ENCODE measurements at places on chromosomes 16 and 17. TPM values are rescaled to one million over a fixed set of nuclear protein-coding genes. Genes with fewer than 3 reads are reported as not detected.

Gene DRC7
- total RNA-seq, result under 0.01 TPM

Gene PRM1
- not detected for total RNA-seq

Gene SLC12A3
- 1.6 TPM for total RNA-seq

Gene SLC38A10
- total RNA-seq, result 71.1 TPM

Gene STX1B
- 1.5 TPM for total RNA-seq

Gene GP1BA
- total RNA-seq, result not detected

Gene KRTAP2-1
- not detected for total RNA-seq

Gene KCNJ18
- total RNA-seq, result not detected

Gene VMO1
- not detected for total RNA-seq

Gene TBC1D3C
- total RNA-seq, result not detected

Gene PRSS8
- 66.0 TPM for total RNA-seq

Measured in placental epithelial cell (primary cell).